NCI-H1048 (cell line): ENCODE measurements at places on chromosomes 5 and 9.

- DNase-seq: no peak
Measured at GRCh38 chr5:16784843-16785791, 151.0 kb downstream of the MYO10 start.

GRCh38 chr5:153629027-153629895, 138.8 kb downstream of the GRIA1 start:
- no peak for DNase-seq

- DNase-seq: no peak
Measured at GRCh38 chr9:120970244-120970643, 43.6 kb upstream of the TRAF1 start.

DNA sequence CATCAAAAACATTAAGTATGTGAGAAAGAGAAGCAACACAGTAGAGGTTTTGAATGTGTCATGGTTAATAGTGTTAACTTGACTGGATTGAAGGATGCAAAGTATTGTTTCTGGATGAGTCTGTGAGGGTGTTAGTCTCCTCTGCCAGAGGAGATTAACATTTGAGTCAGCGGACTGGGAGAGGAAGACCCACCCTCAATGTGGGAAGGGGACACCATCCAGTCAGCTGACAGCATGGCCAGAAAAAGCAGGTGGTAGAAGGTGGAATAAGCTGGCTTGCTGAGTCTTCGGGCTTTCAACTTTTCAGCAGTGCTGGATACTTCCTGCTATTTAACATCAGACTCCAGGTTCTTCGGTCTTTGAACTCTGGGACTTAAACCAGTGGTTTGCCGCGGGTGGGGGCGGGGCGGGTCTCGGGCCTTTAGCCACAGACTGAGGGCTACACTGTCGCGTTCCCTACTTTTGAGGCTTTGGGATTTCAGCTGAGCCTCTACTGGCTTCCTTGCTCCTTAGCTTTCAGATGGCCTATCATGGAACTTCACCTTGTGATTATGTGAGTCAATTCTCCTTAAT, 309.9 kb upstream of the ST8SIA4 start:
- no peak for DNase-seq

- no peak for DNase-seq
Measured at GRCh38 chr9:87097238-87097637, 149.9 kb upstream of the GAS1 start.

DNA sequence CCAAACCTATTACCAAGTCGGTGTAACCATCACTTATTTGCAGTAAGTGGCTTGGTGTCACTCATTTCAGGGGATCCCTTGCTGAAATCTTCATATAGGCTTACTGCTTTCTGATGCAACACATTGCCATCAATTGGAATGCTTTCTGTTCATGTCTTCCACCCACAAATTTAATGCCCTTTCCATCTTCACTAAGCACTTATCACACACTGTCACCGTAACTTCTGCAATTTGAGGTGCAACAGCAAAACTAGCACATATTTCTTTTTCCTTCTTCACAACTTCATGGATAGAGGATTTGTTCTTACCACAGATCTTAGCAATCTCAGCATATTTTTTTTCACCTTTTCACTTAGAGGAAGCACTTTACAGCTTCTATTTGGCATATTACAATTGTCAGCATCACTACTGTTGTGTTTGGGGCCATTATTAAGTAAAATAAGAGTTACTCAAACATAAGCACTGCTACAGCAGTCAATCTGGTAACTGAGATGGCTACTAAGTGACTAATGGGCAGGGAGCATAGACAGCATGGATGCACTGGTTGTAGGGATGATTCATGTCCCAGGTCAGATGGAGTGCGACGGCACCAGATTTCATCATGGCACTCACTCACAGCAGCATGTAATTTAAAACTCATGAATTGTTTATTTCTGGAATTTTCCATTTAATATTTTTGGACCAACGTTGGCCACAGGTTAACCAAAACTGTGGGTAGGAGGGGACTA, 70.1 kb downstream of the PIP5K1B start:
- DNase-seq: no peak

DNA sequence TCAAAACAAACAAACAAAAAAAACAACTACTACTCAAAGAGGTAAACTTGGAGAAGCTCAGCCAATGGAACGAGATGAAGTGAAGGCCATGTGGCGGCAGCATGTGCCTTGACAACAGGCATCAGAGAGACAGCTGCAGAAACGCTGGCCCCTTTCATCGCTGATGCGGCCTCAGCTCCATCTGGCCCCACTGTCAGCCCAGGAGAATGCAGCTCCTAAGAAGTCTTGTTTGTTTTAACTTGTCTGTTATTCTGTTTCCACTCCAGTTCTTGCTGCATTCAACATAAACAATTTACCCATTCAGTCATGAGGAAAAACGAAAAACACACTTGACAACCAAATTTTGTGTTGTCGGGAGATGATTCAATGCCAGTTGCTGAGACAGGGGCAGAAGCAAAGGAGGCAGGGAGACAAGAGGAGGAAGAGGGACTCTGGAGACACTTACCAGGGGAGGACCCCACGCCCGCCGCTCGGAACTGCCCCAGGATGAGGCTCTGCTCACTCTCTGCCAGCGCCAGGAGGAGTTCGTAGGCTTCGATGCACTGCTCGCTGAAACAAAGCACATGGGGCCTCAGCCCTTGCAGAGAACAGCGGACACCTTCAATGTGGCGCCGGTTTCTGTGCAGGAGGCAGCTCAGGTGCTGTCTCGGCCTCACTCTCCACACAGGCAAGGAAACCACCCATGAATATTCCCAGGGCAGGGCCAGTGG, 91.2 kb downstream of the DCP2 start:
- DNase-seq: no peak

DNA sequence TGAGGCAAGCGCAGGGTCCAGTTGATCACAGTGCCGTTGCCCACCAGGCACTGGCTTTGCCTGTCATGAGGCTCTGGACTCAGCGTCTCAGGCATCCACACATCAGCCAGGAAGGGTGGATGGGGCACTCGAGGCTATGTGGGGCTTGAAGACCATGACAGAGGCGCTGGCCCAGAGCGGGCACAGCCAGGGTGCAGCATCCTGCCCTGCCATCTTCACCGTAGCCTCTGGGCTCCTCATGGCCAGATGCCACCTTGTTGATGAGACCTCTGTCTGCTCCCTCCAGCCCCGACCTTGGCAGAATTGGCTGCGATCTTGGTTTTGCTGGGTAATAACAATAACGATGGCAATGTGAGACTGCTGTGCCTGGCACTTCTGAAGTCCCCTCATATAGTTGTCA, 404.2 kb upstream of the IRX2 start:
- DNase-seq: no peak

GRCh38 chr5:78661691-78662090, 13.1 kb upstream of the LHFPL2 start:
- no peak for DNase-seq

DNA sequence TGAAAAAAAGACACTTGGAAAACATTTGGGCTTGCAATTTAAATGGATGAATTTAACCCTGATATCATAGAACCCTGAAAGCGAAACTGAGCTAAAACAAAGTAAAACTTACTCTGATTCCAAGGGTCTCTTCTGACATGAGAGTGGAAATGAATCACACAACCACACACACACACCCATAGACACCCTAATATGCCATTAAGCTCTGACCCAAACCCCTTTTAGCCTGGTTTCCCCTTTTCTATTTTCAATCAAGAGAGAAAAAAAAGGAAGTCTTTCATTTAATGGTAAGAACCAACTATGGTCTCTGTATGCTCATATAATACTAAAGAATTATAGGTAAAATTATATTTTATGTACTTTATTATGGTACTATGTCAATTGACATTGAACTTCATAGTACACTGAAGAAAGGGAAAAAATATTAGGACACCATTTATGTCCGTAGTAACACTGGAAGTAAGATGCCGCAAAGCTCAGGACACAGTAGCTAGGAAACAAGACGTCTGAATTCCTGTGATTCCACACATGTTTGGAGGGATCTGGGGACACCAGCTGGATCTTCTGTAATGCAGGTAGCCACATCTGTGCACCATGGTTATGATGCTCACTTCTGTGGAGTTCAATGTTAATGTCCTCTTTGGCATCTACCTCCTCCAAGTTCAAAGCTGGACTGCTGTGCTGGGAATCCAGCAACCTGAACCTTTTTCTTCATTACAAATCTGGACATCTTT, 95.8 kb downstream of the PCSK1 start:
- DNase-seq: no peak

DNA sequence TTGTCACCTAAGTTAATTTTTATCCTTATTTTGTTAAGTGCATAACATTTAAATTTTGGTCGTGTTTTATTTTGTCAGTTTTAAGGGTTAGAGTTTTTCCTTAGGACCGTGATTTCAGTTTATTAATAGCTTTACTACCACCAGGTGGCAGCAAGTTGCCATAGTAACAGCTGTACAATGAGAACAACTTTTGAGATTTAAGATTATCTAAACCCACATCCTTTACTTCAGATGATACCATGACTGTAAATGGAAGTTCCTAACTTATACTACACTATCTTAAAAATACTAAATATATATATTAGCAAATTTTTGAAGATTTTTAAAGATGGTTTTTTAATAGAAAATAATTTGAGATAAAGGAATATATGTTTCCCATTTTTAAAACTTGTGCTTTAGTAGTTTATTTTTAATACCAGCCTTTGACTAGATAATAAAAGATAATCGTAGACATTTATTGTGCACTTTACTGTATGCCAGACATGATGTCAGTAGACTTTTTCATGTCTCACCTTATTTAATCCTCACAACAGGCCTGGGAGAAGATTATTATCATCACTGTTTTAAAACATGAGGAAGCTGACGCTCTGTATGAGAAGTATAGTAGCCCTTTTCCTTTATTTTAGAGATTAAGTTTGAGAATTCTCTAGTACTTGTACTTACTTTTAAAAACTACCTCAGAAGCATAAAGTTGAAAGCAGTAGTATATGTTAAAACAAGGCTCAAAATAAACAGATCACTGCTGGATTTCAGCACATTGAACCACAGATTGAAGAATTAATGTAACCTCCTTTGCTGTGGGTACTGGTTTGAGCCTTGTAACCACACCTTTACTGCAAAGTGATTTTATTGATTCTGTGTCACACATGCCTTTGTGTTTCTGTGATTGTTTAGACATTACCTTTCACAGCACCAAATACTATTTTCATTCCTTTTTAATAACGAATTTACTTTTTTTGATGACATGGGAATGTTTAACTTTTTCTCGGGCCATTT, 27.5 kb downstream of the SREK1 start:
- DNase-seq: no peak

- DNase-seq: no peak
Measured at GRCh38 chr9:91839926-91840465, 110.0 kb downstream of the ROR2 start.

DNA sequence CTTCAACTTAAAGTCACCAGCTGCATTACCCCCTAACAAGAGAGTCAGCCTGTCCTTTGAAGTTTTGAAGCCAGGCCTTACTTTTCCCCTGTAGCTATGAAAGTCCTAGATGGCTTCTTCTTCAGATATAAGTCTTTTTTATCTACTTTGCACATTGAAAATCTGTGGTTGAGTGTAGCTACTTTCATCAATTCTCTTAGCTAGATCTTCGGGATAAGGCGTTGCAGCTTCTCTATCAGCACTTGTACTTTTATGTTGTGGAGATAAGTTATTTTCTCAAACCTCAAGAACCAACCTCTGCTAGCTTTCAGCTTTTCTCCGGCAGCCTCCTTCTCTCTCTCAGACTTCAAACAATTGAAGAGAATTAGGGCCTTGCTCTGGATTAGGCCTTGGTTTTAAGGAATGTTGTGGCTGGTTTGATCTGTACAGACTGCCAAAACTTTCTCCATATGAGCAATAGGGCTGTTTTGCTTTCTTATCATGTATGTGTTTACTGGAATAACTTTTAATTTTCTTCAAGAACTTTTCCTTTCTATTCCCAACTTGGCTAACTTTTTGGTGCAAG, 21.6 kb downstream of the CATSPER3 start:
- DNase-seq: no peak

- no peak for DNase-seq
Measured at GRCh38 chr9:126650404-126651341, 36.9 kb downstream of the LMX1B start.

- no peak for DNase-seq
Measured at GRCh38 chr9:120386390-120387131, 193.4 kb downstream of the CDK5RAP2 start.

DNA sequence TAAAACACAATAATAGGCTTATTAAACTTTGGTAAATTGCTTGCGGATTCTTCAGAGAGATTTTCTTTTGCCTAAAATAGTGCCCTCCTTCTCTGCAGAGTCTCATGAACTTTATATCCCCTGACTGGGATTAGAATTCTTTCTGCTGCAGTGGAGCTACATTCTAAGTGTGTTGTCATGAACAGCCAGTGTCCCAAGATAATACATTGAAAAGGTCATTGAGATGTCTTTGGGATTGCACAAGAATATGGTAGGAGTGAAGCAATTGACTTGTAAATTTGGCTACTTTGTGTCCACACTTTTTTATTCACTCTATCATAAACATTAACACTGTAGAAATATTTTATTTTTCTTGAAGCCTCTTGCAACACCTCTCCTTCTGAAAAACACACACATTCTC, 604.5 kb downstream of the GABRG2 start:
- no peak for DNase-seq

DNA sequence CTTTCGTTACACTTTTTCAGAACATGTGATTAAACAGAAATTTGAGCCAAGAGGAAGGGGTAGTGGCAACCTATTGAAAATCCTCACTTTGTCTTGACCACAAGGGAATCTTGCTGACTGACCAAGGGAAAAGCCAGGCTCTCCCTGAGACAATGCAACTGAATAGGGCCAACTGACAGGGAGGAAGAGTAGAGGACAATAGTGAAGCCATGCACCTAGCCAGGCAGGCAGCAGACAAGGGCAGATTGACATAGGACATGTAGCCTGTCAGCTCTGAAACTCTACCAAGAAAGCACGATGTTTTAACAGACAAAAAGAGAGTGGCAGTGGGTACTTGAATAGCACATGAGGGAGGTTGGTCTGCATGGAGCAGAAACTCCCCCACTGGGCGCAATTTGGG, 8.5 kb upstream of the TGFBR1 start:
- DNase-seq: no peak

DNA sequence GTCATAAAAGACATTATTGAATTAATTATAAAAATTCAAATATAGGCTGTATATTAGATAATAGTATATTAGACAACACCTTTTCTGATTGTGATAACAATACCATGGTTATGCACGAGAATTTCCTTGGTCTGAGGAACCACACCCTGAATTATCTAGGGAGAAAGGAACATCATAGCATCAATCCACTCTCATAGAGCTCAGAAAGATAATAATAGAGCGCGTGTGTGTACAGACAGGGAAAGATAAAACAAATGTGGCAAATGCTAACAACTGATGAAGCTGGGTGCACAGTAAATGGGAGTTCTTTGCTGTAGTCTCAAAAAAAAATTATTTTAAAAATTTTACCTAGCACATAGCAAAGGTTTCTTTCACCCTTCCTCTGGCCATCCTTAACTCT, 143.5 kb downstream of the CDK5RAP2 start:
- no peak for DNase-seq

DNA sequence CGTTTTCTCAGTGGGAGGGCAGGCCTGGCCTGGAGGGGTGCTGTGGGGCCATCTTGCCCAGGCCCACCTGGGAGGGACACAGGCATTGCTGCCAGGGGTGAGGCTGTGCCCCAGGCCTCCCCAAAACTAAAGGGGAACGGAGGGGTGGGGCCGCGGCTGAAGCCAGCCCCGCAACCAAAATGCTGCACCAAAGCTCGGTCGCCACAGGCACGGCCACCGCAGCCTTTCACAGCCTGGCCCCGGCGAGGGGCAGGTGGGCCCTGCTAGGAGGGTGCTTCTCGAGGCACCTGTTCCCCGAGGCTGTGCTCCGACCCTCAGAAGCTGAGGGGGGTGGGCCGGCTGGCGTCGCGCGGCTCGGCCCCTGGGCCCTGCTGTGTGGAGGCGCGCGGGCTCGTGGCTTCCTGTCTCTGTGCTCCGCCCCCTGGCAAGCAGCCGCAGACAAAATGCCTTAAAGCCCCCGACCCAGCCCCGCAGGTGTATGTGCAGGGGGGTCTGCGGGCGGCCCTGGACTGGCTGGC, 57.6 kb downstream of the JAK2 start:
- DNase-seq: no peak
